HS-5 (cell line): ENCODE measurements at places on chromosomes 4 and X.

DNA sequence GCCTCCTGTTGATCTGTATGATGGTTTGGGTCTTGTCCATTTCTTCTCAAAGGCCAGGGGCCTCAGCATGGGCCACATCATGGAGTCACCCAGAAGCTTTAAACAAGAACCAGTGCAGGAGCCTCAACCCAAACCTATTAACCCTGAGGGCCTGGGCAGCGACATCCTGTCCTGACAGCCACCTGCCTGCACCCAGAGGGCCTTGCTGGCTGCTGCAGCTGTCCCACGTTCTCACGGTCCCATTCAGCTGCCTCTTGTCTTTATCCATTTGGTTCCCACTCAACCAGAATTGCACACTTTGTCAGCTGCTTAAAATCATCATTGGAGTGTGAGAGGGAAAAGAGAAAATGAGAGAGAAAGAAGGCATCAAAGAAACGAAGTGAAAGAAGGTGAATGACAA is 21.6 kb downstream of the C4orf50 start:
- no peak for DNase-seq

DNA sequence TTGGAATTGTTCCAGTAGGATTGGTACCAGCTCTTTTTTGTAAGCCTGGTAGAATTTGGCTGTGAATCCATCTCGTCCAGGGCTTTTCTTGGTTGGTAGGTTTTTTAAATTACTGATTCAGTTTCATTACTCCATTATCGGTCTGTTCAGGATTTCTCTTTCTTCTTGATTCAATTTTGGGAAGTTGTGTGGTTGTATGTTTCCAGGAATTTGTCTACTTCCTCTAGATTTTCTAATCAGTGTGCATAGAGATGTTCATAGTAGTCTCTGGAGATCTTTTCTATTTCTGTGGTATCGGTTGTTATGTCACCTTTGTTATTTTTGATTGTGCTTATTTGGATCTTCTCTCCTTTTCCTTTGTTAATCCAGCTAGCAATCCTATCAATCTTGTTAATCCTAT is 248.7 kb downstream of the ARHGAP10 start:
- no peak for DNase-seq

- no peak for DNase-seq
Observed at GRCh38 chrX:16842684-16843083, 27.5 kb downstream of the RBBP7 start.

- DNase-seq: no peak
Observed at GRCh38 chr4:114038762-114039387, 59.4 kb upstream of the ARSJ start.

GRCh38 chrX:152878976-152879755 is 18.7 kb upstream of the ZNF185 start:
- DNase-seq: no peak
